Effector CD4-positive, alpha-beta T cell (primary cell): ENCODE measurements at places on chromosomes 6 and 20.

- DNase-seq = no peak
Observed at GRCh38 chr6:47145212-47145611, 103.1 kb upstream of the ADGRF1 start.

- DNase-seq = no peak
Observed at GRCh38 chr20:14235355-14235754, 102.1 kb downstream of the FLRT3 start.

GRCh38 chr6:7425808-7426190 lies 36.2 kb downstream of the RIOK1 start:
- no peak for DNase-seq

- no peak for DNase-seq
Observed at GRCh38 chr6:3419624-3420272, 37.1 kb downstream of the SLC22A23 start.

- DNase-seq = no peak
Observed at GRCh38 chr6:119079283-119079809, 882 bp upstream of the FAM184A start.

DNA sequence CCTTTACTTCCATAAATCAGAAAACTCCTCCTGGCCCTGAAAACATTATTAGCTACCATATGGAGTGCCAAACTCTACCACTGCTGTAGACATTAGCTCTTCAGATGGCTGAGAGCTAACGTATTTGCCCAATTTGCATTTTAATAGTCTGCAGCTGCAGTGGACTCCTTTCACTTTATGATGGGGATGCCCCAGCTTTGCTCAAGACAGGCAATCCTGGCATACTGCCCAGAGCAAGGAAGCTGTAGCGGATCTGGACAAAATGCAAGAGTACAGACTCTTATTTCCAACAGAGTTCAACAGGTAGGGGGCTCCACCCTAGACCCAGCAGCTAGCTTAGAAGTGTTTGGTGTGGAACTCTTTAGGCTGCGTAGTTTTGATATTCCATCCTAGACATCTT lies 246.7 kb downstream of the FOXC1 start:
- no peak for DNase-seq

DNA sequence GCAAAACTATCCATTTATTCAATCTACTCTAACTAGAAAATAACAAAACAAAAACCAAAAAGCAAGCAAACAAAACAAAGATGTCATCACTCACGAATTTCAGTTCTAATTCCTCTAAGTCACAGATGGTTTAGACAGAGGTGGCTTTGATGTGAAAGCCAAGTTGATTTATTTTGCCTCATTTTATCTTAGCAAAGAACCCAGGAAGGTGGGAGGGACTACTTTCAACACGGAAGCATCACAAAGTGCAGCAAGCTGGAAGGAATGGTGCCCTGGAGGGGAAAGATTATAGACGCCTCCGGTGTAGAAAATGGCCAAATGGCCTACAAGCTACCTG lies 88.4 kb downstream of the LAMP5 start:
- no peak for DNase-seq

DNA sequence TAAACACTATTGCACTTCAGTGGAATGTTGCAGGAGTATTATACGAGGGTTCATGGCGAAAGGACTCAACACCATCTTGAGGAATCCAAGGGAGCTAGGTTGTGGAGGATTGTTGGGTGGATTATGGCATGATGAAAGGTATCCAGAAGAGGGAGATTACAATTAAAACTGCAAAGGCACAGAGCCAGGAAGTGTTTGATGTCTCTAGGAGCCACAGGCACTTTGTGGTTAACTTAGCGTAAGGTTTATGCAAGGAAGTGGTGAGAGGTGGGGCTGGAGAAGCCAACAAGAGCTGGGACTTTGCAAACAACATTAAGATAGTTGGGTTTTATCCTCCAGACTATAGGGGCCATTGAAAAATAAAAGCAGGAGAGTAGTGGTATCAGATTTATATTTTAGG lies 86.6 kb upstream of the TPD52L1 start:
- DNase-seq = no peak

DNA sequence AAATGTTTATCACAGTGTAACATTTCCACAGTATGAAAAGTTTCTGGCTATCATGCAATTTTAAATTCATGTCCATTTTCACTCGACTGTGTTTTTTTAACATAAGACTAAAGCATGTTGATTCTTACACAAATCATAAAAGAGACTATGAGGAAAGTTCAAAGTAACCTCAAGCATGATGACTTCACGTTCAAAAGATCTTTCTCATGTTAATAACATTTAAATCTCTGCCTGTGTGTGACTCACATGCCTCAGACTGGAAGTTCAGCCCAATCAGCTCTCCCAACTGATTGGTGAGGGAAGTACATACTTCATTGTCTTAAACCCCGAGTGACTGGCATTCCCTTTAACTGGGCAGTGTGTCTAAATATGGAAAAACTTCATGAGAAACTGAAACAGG lies 37.4 kb downstream of the ATXN1 start:
- DNase-seq = peak; percentile 28

GRCh38 chr6:24493945-24494820 lies 586 bp upstream of the ALDH5A1 start:
- no peak for DNase-seq

- peak; percentile 14 for DNase-seq
Observed at GRCh38 chr6:150418827-150419594, 50.2 kb downstream of the IYD start.

DNA sequence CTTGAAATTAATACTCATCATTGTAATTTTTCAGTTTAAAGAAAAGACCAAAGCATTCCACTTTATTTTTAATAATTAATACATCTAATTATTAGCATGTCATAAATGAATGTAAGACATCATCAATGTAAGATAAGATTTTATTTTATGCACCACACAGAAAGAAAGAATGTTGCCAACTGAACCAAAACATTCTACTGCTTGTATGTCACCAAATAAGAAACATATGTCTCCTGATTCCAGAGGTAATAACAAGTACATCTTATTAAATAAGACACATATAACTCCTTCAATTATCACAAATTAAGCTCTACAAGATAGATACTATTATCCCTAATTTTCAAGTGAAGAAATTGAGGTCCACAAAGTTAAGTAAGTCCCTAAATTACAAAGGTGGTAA lies 189.5 kb downstream of the GMDS start:
- DNase-seq = no peak

DNA sequence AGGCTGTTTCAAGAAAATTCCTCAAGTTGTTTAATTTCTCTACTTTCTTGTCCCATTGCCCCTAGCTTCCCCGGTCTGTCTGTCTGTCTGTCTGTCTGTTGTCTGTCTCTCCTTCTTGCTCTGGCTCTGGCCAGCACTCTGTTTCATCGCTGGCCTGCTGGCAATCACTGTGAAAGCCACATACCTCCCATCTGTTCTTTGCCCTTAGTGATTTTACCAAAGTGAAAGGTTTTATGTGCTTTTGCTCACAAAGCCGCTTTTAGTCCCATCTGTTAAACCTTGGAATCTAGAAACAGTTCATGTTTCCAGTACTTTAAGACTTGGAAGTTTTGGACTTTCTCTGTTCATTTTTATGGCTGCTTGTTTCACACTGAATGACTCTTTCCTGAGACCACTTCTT lies 87.8 kb upstream of the EXOC2 start:
- DNase-seq = no peak

- no peak for DNase-seq
Observed at GRCh38 chr6:112927641-112928320, 580.7 kb downstream of the RFPL4B start.

DNA sequence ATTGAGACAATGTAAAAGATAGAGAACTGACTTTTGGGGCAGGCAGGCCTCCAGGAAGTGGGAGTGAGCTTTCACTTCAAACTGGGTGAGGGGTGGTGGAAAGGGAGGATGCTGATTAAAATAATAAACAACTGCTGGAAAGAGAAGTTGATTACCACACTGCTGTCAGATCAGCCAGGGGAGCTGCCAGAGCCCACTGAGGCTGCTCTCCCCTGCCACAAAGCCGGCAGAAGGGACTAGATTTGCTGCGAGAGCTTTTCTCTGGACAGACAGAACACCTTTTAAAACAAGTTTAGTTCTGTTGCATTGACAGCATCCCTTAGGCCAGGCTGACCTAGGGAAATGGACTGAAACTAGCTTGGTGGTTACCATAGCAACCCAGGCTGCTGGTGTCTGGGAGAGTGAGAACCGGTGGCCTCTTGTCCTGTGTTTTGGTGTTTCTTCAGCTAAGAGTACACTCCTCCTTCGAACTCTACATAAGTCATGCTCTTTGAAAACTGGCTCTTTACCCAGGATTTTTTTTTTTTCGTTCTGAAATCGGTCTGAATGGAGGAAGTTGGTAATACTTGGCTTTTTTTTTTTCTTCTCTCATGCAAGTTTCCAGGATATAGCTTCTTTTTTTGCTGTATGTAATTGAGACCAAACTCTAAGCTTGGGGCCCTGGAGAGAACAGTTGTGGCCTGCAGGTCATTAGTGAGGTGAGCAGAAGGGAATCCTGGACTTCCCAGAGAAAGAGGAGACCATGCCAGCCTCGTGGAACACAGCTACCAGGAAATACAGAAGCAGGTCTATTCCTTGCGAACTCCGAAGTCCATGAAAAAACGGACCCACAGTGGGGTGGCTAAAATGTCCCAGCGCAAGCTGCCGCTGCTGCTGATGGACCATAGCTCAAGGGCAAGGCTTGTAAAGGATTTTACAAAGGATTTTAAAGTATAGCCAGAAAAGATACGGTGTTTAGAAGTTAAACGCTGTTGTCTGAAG lies 374.4 kb downstream of the UTRN start:
- DNase-seq = no peak

GRCh38 chr6:118283766-118284165 lies 264.3 kb upstream of the PLN start:
- DNase-seq = peak; percentile 28

- DNase-seq = no peak
Observed at GRCh38 chr6:984031-984430, 291.1 kb upstream of the EXOC2 start.

DNA sequence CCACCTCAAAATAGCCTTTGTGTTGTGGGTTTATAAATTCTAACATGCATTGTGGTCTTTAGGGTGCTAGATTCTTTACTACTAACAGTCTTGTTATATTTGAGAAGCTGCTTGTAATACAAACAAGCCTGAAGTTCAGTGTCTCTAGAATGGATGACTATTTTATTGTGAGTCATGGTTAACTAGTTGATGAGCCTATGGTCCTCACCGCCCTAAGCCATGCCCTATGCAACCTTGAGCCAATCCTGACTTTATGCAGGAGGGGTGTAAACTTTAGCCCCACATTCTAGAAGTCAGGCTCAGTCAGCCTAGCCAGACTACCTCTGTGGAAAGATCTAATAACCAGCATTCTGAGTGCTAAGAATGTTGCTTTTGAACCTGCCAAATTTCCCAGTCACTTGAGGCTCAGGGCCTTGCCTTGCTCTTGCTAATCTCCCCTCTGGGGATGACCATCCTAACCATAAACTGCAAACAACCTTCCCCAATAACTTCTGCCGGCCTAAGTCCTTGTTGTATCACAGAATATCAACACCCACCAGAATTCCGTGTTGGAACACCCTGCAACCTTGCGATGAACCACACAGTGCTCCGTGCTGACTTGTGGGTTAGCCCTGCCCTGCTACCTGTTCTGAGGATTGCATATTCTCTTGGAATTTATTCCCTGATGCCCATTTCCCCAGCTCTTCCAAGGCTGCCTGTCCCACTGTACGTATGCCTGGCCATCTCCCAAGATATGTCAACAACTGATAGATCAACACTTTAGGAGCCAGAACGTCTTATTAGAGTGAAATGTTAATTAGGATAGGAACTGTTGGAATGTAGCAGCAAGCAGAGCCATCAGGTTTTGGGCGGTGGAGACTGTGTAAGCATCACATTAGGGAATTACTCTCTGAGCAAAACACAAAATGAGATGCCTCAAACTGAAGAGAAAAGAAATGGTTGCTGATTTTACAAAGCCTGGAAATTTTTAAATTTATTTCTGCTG lies 71.7 kb upstream of the CEP85L start:
- DNase-seq = no peak

DNA sequence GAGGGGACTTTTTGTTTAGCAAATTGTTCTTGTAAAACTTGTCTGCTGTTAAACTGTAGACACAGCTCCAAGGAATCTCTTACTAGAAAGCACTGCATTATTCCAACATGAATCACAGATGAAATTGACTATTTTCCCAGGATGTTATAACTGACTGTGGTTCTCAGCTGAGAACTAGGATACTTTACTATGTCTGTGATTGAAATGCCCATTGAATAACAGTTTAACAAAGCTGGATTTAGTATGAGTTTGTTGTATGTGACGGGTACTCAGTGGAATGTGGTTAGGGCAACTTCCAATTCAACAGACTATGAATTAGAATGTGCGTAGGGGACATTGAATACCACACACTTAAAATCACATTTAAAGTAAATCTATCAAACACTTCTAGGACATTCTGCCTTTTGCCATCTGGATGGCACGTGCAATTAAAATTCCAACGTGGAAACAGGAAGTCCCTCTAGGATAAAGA lies 193.4 kb upstream of the PREP start:
- DNase-seq = no peak

DNA sequence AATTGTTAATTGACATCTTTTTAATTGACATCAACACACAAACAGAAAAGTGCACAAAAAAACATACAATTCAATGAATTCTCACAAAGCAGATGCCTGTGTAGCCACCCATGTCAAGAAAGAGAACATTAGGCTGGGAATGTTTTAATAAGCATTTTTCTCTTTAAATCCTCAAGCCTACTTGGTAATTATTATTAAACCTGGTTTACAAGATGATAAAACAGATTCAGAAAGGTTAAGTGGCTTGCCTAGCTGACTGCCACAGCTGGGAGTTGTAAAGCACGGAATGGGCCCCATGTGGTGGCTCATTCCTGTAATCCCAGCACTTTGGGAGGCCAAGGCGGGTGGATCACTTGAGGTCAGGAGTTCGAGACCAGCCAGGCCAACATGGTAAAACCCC lies 90.0 kb upstream of the AKAP12 start:
- DNase-seq = no peak

DNA sequence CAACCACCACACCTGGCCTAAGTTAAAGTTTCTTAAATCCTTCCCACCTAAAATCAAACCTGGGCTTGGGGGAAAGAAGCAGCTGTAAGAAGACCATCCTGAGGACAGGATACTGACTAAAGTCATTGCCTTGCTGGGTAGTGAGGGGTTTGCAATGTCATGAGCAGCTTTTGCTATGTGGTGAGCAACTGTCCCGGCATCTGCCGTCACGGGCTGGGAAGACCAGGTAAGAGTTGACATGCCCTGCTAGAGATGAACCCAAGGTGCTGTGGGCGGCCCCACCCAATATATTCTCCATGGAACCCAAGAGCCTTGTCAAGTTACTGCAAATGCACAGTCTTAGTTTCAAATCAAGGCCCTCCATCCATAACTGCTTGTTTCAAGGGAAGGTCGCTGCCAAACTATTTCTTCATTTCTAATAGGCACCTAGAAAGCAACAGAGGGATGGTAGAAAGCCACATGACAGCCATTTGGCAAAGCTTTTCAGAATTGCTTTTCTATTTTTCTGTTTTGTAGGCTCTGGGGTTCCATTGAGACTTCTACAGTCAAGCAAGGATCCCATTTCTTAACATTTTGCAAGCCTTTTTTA lies 357.8 kb upstream of the JARID2 start:
- no peak for DNase-seq

- DNase-seq = no peak
Observed at GRCh38 chr6:1502041-1502440, 107.7 kb upstream of the FOXC1 start.

- DNase-seq = no peak
Observed at GRCh38 chr6:22418714-22419113, 121.9 kb upstream of the PRL start.
